PC-9 (cell line): ENCODE measurements at places on chromosomes 13 and 19. TPM values are rescaled to one million over a fixed set of nuclear protein-coding genes. Genes with fewer than 3 reads are reported as not detected.
A peak's percentile ranks its signal among the peaks of the same experiment; 100 is the strongest.

DNA sequence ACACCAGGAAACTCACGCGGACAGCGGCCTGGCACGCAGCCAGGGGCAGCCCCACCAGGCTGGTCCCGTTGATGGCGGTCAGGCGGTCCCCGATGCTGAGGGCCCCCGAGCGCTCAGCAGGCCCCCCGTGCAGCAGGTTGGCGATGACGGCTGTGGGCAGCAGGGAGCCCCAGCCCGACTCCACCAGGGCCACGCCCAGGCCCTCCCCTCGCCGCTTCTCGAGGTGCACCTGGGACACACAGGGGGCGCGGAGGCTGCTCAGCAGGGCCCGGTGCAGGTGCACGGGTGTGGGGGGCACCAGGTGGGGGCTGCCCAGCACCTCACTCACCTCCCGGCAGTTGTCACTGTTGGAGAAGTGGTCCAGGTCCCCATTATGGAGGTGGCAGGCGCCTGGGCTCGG is 9.0 kb downstream of the APBA3 start:
- DNase-seq: no peak

- no peak for DNase-seq
These were observed at the start of gene NRTN for GRCh38 chr19:5804516-5805461. Gene NRTN, plus strand, starts transcription at chr19:5805067. Its CDS starts 19,099 bp downstream, at chr19:5824166.

DNA sequence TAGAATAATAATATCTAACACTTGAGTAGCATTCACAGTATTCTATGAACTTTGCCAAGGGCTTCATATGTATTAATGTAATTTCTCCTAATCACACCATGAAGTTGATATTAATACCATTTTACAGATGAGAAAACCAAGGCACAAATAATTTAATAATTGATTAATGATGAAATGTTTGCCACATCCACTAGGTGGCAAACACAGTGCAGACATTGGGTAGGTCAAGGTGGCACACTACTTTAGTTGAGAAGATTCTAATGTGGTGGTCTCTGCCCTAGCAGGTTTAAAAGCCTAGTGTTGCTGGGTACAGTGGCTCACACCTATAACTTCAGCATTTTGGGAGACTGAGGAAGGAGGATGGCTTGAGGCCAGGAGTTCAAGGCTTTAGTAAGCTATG is 412.4 kb downstream of the SUCLA2 start:
- DNase-seq: no peak

DNA sequence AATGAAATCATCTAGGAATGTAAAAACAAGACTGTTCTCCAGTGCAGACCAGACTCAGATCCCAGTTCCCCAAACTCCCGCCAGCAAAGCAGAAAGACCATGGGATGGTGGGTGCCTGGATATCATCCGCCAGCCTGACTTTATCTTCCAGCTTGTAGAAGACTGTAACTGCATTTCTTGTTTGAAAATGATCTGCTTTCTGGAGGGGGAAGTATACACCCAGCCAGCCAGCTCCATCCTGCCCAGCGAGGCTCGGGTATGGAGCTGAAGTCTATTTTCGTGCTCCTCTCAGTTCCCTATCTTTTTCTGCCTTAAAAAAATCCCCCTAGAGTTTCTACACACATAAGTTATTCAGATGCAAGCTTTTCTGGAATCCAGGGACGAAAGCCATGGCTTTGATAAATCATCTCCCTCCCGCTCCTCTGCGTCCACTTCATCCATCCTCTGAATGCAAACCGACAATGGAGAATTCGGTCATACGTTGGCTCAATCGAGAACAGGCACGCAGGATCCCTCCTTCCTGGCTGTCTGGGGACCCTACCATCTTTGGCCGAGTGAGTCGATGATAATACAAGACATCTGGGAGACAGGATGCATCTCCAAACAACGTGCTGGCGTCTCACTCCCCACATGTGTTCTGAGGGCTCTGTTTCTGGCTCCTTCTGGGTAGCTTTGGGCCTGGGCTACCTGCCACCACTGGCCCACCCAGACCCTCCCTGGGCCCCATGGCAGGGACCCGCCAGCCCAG is 31.2 kb downstream of the CEBPG start:
- no peak for DNase-seq

DNA sequence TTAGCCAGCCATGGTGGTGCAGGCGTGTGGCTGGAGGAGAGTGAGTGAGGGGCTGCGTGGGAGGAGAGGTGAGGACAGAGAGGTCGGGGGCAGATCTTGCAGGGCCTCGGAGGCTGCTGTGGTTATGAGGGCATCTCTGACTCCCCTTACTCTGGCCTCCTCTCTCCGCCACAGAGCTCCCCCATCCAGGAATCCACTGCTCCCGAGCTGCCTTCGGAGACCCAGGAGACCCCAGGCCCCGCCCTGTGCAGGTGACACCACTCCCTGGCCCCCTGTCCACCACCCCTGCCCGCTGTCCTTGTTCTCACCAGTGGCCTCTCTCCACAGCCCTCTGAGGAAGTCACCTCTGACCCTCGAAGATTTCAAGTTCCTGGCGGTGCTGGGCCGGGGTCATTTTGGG is 7.8 kb downstream of the PTGER1 start:
- DNase-seq: no peak

- DNase-seq: peak; percentile 40
These were observed 48.6 kb upstream of the WASF3 start for GRCh38 chr13:26508885-26509284.

- no peak for DNase-seq
These were observed 4.8 kb downstream of the TJP3 start for GRCh38 chr19:3712663-3713611.

GRCh38 chr19:33815380-33816340 is 19.0 kb downstream of the KCTD15 start:
- DNase-seq: no peak

GRCh38 chr19:48716562-48717291 is 2.8 kb downstream of the MAMSTR start:
- no peak for DNase-seq

- peak; percentile 51 for DNase-seq
These were observed 7.1 kb upstream of the ERVV-2 start for GRCh38 chr19:53037101-53038097.

DNA sequence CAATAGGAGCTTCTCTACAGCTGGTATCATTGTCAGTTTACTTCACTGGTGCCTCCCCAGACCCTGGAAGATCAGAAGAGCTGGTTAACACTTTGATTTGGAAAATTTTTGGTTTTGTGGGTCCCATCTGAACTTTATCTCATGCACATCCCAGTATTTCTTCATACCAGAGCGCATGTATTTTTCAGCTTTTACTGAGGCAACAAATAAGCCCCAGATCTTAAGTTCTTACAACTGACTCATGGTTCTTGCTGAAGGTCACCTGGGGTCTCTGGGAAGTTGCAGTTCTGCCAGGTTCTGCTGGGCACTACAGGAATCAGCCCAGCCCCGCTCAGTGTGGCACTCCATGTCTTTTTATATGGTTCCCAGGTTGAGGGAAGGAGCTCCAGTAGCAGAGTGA is 1249.9 kb downstream of the EFNB2 start:
- DNase-seq: no peak

DNA sequence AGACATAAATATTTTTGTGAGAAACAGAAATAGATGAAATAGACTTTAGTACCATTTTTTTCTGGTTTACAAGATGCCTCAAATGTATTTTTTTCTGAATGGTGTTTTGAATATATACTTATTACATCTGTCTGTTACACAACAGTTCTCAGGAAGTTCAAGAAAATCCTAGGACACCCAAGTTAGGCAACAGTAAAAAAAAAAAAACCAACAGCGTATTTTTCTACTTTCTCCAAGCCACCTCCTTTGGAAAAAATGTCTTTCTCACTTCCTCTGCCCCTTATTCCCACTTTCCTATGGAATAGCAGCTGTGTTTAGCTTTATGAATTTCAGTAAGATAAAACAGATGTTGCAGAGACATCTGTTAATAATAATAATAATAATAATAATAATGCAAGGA is 489.6 kb upstream of the KLF12 start:
- DNase-seq: no peak

ERICH4 gene
- not detected in 2 replicates for total RNA-seq

- no peak for DNase-seq
These were observed 14.7 kb downstream of the FBXO27 start for GRCh38 chr19:39017646-39018045.

ACP5 gene
- total RNA-seq: 3.5 and 6.6 TPM in 2 replicates

KANK3 gene
- 0.37 and 1.6 TPM in 2 replicates for total RNA-seq

- DNase-seq: no peak
These were observed 123.0 kb downstream of the SLC7A1 start for GRCh38 chr13:29472332-29472961.

- DNase-seq: no peak
These were observed 46.8 kb upstream of the ZNF726 start for GRCh38 chr19:23867895-23868294.

DGKH gene
- total RNA-seq: 9.3 and 10.9 TPM in 2 replicates

PALM3 gene
- total RNA-seq: 25.0 and 28.8 TPM in 2 replicates

GRCh38 chr13:27053902-27054595 is 117.6 kb downstream of the USP12 start:
- peak; percentile 95 for DNase-seq

- DNase-seq: peak; percentile 37
These were observed 6.8 kb upstream of the DGKH start for GRCh38 chr13:42041684-42042035.

DNA sequence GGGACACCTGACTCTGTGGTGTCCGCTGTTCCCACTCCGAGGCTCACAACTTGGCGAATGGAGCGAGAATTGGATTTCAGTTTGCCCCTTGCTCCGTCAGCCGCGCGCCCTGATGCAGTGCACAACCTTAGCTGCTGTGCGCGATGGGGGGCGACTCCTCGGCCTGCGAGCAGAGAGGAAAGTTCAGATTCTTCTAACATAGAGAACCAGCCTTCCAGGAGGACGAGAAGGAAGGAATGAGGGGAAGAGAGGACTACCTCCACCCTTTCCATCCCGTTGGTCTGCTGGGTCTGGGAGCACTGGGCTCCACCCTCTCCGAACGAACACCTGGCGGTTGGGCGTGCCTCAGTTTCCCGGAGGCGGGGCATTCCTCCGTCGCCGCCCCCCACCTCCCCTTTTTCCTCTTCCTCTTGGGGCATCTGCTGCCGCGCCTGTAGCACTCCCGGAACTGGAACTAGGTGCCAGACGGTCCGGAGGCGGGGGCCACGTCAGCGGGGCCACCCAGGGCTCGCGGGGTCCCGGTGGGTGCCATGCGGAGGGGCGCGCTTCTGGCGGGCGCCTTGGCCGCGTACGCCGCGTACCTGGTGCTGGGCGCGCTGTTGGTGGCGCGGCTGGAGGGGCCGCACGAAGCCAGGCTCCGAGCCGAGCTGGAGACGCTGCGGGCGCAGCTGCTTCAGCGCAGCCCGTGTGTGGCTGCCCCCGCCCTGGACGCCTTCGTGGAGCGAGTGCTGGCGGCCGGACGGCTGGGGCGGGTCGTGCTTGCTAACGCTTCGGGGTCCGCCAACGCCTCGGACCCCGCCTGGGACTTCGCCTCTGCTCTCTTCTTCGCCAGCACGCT is at the start of gene KCNK6:
Gene KCNK6, plus strand, starts transcription at position 425 of the 838 bp plus-strand sequence. Its CDS starts 106 bp downstream, at position 531.
- peak; percentile 46 for DNase-seq

GRCh38 chr13:21675095-21675991 is 4.5 kb downstream of the FGF9 start:
- no peak for DNase-seq

DNA sequence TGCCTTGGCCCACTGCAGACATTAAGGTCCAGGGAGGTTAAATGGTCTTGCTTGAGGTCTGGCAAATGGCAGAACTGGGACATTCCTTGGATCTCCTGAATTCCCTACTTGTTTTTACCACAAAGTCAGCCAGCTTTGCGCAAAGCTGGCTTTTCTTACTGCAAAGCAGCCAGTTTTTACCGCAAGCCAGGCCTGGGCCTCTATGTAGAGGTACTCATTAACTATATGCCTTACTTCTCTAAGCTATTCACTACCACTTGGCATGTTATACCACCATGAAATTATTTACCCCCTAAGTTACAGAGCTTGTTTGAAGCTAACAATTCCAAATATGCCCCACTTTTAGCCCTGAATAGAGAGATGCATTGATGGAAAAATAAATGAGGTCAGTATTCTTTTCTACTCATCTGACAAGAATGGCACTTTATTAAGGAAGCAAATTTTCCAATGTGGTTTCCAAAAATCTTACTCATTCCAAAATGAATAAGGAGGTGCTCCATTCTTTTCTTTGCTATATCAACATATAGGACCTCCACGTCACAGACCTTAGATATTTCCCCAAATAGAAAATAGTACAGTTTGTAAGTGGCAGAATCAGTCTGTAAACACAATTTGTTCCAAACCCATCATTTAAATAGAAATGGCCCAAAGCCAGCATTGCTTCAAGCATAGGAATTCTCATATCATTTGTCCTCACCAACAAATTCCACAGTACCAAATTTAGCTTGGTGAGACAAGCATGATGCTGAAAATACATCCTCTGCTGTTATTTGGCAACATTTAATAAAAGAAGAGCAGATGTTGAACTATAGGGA is 143.9 kb upstream of the TSC22D1 start:
- DNase-seq: no peak

MTIF3 gene
- 22.9 and 28.3 TPM in 2 replicates for total RNA-seq

GRCh38 chr13:104983601-104984000 is 1551.9 kb downstream of the EFNB2 start:
- DNase-seq: no peak

KLK12 gene
- not detected in 2 replicates for total RNA-seq

ZNF681 gene
- total RNA-seq: 1.9 and 2.4 TPM in 2 replicates

- DNase-seq: peak; percentile 48
These were observed 6.0 kb downstream of the TEKTIP1 start for GRCh38 chr19:3544742-3545668.

GRCh38 chr13:101930331-101930730 is 471.5 kb downstream of the FGF14 start:
- no peak for DNase-seq

GRCh38 chr13:45398877-45399276 is 19.3 kb downstream of the SLC25A30 start:
- no peak for DNase-seq

GRCh38 chr13:24027494-24027893 is 130.2 kb upstream of the C1QTNF9B start:
- DNase-seq: no peak

DNA sequence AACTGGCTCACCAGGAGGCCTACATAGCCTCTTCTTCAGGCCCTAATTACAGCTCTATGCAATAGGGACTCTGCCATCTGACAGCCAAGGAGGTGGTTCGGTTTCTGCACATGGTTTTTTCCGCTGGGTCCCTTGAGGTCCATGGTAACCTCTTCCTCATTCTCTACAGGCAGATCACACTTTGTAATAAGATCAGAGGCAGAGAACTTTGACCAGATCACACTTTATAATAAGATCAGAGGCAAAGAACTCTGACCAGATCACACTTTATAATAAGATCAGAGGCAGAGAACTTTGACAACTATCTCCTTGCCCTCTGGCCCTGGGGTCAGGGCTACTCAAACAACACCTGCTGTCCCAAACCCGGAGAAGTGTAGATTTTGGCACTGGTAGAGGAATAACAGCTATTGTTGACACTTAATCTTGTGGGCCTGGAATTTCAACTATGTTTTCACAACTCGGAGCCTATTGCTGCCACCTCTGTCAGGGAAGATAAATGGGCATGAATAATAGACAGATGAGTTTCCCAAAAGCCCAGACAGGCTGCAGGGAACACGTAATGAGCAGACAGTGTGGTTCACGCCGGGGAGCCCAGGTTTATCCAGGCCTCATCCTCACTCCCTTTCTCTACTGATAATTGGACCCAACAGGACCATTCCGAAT is 246.1 kb downstream of the UQCRFS1 start:
- no peak for DNase-seq

WDR62 gene
- total RNA-seq: 14.0 and 17.0 TPM in 2 replicates
